ENCODE measurements at places on chromosomes 13 and 19. TPM values are rescaled to one million over a fixed set of nuclear protein-coding genes. Genes with fewer than 3 reads are reported as not detected.

The IGFL2 gene
- total RNA-seq, result 15.2 TPM

The VSTM1 gene
- not detected for total RNA-seq

The CCDC169 gene
- total RNA-seq, result 2.6 TPM

The ZNF99 gene
- total RNA-seq, result not detected

DNA sequence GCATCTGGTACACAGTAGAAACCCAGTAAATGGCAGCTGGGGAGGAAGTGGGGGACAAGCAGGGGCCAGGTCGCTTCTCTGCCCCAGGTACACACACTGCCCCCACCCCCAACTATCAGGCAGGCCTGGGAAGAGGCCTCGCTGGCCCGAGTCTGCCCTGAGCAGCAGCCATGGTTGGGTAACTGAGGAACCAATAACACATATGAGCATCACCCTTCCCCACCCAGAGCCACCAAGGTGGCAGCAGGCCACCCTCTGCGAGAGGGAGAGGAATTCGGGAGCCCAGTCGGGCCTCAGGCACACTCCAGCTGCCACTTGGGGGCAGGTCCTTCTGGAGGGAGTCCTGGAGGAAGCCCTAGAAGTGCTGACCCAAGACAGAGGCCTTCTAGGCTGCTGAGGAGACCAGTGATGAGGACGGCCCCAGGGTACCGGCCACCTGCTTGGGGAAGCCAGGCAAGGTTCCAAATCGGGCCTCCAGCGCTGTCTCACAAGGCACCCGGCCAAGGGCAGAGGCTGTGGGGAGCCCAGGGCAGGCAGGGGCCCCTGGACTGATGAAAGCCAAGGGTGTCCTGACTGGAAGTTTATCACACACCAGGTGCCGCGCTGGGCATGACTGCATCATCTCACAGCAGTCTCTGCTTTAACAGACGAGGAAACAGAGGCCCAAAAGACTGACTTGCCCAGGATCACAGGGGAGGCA lies 14.0 kb upstream of the KPTN start:
- no peak for DNase-seq

DNA sequence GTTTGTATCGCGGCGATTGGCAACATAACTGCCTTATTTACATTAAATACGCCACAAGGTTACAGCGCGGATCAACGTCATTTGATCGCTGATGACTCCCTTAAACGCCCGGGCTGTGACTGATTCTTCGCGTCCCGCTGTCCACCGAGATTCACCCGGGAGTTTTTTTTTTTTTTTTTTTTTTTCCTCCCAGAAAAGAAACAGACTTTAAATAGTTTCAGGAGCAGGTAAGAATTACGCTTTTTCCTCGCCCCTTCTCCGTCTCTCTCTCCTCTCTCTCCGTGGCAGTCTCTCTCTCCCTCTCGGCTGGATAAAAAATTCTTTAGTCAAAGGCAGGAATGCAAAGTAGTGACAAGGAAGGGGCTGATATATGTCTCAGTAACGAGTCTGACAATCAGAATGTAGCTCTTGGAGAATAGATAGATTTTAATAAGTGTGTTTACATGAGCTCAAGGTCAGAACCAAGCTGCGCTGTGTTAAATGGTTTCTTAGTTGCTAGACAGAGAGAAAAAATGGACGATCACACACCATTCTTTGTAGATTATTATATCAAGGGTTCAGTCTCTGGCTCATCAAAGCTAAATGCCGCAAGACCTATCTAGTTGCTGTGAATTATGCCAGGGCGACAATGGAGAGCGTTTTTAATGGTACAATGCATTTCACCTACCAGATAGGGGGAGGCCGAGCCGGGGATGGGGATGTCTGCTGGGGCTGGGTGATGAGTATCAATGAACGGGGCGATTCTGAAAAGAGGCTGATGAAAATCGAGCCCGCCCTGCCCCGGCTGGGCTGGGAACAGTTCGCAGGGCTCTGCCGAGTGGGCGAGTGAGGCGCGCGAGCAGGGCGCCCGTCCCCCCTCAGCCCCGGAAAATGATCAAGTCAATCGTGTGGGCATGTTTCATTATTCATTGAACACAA lies 147.2 kb upstream of the ZNF536 start:
- peak; percentile 22 for DNase-seq

DNA sequence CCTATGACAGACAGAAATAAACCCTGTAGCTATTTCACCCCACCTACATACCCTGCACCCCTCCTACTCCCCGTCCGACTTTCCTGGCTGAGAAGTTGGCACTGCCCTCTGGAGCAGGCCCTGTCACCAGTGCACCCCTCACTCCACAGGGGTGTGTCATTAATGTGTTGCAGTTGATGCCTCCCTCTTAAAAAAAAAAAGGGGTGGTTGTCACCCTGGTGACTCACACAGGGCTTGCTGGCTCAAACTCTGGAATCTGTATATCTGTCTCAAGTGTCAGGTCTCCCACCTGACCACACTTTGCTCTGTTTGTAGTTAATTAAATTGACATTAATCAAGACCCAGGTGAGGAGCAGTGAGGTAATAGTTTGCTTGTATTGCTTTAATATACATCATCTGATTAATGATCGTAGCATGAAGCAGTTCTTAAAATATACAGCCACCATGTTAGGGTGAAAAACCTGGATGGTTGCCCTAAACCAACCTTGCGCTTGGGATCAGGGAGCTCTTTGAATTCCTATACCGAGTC lies 2.0 kb upstream of the GATAD2A start:
- DNase-seq, result no peak

- no peak for DNase-seq
Observed at GRCh38 chr13:44465318-44465717, 91.7 kb downstream of the SERP2 start.

DNA sequence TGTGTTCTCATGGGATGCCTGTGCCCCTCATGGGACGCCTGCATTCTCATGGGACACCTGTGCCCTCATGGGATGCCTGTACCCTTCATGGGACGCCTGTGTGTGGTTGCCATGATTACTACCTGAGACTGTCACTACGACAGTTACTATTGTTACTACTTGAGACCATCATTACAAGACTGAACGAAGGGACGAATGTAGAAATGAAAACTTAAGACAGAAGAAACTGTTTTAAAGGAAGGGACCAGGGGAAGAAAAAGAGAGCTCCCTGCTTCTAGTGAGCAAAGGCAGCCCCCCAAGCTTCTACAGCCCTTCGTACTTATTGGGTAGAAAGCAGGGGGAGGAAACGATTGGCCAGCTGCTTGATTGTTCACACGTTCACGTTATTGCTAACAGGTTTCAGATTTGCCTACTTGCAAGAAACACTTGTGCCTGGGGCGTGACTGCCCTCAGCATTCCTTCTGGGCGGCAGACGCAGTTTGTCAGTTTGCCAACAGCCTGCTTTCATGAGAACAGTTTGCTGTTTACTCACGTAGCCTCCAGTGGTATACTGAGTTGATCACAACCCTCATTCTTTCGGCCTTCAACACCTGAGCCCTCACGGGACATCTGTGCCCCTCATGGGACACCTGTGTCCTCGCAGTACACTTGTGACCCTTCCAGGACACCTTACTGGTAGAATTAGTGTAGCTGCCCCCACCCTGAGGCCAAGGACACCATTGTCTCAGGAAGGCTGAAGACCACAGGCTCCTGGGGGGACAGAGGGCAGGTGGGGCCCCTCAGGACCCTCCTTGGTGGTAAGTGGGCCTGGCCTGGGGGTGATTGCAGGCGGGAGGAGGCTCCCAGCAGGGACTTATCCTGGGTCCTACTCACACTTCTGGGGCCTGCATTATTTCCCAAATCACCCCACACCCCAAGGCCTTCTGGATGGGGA lies 2.5 kb upstream of the S1PR4 start:
- peak; percentile 48 for DNase-seq

Data from hepatocyte (in vitro differentiated cells).